ENCODE measurements at places on chromosomes 2 and 18.

DNA sequence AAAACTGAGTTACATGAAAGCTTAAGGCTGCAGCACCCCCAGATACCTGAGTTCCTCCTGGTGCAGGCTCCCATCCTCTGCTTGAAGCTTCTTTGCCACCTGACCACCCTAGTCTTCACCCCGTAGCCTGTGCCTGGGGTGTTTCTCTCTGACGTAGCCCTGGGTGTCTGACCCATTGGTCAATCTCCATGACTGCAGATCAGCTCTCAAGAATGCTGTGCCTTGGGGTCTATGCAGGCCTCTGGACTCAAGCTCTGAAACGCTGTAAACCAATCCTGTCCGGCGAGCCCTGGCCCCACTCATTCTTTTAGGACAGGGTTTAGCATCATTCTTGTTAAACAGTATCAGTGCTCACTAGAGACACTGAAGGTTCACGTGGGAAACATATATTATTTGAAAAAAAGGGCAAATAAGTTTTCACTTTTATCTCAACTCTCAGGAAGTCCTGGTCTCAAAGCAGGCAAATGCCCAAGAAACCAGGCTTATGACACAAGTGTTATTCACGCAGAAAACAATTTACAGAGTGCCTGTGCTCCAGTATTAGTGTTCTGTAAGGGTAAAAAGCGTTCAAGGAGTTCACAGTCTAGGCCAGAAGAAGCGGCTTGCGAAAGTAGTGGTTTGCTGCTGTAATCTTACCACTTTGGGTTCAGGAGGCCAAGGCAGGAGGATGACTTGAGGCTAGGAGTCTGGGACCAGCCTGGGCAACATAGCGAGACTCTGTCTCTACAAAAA is 22.8 kb upstream of the PPP4R1 start:
- DNase-seq: no peak

DNA sequence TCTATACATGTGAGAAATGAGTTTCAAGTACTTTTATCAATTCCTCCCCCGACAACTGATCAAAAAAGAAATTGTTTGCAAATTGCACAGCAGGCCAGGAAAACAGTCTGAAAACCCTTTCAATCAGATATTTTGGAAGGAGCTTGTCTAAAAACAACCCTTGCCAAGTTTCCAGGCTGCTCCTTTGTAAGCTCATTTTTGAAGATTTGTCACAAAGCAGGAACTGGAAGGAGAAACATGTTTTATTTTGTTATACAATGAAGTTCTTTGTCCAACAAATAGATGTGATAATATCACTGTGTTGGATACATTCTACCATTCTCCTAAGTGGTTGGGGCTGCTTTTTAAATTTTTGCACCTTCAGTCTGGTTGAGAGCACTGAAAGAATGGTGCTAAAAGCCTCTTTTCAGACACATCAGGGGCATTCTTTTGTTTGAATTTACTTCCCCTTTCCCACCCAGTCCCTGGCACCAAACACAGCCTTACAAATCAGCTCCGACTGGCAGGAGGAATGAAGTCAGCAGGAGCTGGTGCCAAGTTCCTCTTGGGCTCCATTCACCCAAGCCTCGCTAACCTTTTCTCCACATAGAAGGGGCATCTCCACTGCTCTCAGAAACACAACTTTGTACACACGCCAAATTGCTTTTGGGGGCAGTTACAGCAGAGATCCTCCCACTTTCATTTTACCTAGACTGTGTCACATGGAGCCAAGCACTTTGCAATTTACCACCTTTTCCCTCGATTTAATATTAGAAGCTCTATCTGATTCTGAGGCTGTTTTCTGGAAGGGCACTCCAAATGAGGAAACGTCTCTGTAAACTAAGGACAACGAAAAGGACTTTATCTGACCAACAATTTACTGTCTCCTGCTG is 88.0 kb downstream of the C1D start:
- DNase-seq: peak; percentile 70

DNA sequence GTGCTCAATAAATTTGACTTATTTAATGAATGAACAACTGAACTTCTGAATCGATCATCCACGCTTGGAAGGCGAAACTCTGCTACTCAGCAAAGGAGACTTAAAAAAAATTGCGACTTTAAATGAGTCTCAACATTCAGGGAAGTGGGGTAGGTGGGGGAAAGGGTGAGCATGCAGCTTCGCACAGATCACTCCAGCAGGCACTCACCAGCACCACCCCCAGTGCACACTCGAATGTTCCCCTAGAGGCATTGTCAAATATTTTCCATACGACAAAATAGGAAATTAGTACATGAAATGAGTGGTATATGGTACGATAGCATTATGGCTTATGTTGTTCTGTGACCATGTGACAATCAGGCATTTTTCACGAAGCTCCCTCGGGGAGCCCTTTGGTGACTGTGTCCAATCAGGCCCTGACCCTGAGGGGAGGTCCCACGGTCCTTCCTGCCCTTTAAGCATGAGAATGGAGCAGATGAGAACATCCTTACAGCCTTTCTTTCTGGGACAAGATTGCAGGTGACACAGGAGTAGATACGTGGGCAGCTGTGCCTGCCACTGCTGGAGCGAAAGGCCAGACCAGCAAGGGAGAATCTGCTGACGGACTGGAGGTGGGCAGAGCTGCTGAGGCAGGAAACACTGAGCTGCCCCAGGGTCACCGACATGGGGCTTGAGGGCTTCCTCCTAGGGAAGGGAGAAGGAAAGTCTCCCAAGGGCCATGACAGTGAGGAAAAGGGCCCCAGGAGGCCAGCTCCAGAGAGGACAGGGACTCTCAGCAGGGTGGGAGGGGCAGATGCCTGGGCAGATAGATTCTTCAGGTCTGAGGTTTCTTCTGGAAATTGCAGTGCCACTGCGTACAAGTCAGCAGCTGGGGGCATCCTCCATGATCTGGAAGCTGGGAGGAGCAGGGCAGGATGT is 101.3 kb upstream of the ID2 start:
- DNase-seq: no peak

- no peak for DNase-seq
These were observed 115.6 kb downstream of the MBP start for GRCh38 chr18:77016936-77017335.

- DNase-seq: no peak
These were observed 69.3 kb downstream of the VWA3B start for GRCh38 chr2:98156304-98156703.

- DNase-seq: no peak
These were observed 126.7 kb downstream of the ARHGAP15 start for GRCh38 chr2:143255899-143256298.

DNA sequence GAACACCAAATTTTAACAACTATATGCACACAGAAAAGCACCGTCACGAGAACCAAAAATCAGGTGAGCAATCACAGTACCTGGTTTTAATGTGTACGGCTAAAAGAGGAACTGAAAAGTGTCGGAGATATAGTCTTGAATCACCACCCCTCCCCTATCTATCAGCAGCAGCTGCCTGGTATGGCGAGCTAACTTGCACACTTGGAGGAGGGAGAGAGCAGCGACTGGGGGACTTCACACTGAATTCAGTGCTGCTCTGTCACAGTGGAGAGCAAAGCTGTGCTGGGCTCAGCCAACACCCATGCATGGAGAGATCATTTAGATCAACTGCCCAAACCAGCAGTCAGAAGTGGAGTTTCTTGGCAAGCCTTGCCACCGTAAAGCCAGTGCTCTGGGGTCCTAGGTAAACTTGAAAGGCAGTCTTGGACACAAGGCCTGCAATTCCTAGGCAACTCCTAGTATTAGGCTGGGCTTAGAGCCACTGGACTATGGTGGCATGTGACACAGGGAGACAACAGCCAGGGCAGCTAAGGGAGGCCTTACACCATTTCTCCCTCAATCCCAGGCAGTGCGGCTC is 89.2 kb upstream of the CD226 start:
- no peak for DNase-seq

- no peak for DNase-seq
These were observed 347.4 kb downstream of the PARD3B start for GRCh38 chr2:204892506-204893255.

GRCh38 chr2:169290433-169290832 is 71.9 kb downstream of the LRP2 start:
- no peak for DNase-seq

GRCh38 chr18:5942591-5942990 is 47.3 kb upstream of the TMEM200C start:
- no peak for DNase-seq

DNA sequence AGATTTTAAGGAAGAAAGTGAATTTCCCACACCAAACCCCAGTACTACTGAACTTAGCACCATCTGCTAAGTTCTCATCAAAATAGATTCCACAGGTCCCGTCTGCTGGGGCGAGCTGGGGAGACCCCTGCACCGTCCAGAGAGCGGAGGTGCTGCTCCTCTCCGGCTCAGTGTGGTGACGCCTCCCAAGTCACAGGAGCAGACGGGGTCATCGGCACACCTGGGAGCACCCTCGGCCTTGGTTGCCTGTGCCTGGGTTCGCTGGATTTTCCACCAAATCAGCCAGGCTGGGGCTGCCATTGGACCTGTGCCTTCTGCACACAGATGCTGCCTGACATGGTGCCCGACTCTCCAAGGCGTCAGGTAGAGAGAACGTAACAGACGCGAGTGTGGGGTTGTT is 141.3 kb downstream of the PXDN start:
- DNase-seq: no peak

DNA sequence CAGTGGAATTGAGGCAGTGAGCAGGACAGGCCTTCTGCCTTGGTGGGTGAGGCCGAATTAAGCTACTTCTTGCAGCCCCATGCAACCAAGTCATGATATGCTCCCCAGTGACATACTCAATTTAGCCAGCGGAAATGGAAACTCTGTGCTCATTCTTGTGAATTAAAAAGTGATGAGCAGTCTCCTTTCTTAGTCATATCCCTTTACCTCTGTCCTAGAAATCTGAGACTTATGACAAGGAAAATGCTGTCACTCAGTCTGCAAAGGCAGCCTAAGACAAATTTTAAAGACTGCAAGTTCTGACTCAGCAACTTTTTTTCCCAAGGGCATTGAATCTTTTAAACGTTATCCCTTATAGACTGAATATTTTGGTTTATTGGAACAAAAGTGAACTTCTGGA is 218.2 kb downstream of the SH3BP4 start:
- DNase-seq: no peak

DNA sequence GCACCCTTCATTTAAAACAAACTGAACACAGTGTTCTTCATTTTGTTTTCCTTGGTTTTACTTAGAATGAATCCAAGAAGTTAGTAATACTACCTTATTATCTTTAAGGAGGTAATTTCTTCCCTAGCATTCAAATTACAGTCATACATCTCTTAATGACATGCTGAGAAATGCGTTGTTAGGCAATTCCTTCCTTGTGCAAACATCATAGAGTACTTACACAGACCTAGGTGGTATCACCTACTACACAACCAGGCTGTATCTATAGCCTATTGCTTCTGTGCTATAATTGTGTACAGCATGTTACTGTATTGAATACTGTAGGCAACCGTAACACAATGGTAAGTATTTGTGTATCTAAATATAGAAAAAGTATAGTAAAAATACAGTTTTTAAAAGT is 8.4 kb upstream of the CABYR start:
- peak; percentile 31 for DNase-seq

DNA sequence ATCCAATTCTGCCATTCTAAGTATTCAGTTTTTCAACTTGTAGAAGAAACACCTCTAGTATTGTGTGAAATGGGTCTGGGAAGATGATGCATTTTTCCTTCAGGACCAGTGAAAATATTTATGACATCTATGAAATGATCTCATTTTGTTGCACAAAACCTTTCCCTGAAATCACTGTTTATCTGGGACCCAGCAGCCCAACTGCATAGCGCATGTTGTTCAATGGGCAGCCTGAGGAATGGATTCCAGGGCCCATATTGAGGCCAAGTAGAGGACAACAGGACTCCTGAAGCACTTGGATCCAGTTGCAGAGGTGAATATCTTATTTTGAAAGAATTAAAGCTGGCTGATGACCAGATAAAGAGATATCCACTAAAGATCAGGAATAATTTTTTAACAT is 7.3 kb downstream of the RBMS1 start:
- DNase-seq: no peak

- DNase-seq: no peak
These were observed 4.4 kb downstream of the IL1B start for GRCh38 chr2:112831946-112832840.

GRCh38 chr18:47387864-47388263 is 136.4 kb upstream of the SKOR2 start:
- no peak for DNase-seq

DNA sequence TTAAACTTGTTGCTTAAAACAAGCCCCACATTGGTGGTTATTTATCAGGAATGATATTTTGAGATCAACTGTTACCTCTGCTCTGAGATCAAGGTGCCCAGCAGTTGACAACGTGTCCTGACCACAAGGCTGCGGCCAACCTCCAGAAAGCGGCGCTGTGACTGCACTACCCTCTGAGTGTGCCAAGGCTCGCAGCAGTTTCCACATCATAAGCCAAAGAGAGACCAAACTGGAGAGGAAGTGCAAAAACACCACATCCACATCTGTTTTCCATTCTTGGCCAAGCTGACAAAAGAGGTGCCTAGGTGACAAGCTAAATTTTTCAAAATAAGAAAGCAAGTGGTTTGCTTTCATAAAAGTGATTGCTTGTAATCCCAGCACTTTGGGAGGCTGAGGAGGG is 410.8 kb upstream of the POU3F3 start:
- no peak for DNase-seq

DNA sequence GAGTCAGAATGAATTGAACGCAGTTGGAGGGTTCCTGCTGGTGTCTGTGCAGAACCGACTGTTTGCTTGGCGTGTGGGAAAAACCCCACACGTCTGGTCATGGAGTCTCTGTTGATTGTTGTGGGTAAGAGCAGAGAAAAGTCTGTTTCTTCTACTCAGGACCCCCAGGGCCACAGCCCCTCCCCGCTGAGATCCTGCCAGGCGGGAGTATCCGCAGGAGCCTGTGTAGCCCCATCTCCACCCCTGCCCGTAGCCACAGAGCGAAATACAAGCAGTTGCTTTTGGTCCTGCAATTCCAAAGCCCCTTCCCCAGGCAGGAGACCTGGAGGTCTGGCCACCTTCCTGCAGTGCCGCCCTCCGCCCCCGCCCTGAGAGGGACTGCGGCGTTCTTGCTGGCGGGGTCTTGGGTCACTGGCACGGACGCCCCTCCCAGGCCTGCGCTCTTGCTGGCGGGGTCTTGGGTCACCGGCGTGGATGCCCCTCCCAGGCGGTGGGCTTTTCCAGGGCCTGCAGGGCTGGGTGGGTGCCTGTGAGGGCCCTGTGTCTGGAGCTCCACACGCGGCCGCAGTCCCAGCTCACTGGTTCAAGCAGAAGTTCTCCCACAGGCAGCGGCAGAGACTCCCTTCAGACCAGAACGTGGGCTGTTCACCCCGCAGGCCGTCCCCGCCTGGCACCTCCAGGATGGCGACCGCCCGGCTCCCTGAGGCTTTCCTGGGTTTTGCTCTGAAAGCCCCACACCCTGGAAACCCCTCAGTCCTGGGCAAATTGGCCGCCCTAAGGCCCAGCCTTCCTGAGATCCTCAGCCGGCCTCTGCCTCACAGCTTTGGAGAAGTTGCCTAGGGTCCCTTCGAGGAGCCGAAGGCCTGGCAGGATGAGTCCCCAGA is 76.0 kb upstream of the CTDP1 start:
- DNase-seq: no peak
